ENCODE measurements at places on chromosomes 3 and 15.

DNA sequence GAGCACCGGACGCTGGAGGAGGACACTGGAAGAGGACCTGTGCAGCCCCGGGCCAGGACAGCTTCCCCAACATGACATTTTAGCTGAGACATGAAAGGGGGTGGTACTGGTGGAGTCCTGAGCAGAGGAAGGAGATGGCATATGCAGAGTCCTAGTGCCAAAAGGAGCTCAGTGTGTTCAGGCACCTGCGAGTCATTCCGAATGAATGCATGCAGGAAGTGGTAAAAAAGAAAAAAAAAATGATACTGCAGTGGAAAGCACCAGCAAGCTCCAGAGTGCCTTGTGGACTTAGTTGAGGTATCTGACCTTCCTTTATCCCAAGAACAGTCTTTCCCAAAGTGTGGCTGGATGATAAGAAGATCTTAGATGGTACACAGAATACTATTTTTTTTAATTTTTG, 6.6 kb upstream of the ZNF148 start:
- DNase-seq: no peak

GRCh38 chr15:101004500-101004899, 85.3 kb downstream of the LRRK1 start:
- DNase-seq: peak; percentile 22

GRCh38 chr15:27797765-27798164, 301.4 kb downstream of the OCA2 start:
- DNase-seq: no peak

GRCh38 chr3:58065700-58066167, 57.5 kb downstream of the FLNB start:
- DNase-seq: peak; percentile 73

GRCh38 chr3:177150218-177150916, 46.9 kb downstream of the TBL1XR1 start:
- no peak for DNase-seq

DNA sequence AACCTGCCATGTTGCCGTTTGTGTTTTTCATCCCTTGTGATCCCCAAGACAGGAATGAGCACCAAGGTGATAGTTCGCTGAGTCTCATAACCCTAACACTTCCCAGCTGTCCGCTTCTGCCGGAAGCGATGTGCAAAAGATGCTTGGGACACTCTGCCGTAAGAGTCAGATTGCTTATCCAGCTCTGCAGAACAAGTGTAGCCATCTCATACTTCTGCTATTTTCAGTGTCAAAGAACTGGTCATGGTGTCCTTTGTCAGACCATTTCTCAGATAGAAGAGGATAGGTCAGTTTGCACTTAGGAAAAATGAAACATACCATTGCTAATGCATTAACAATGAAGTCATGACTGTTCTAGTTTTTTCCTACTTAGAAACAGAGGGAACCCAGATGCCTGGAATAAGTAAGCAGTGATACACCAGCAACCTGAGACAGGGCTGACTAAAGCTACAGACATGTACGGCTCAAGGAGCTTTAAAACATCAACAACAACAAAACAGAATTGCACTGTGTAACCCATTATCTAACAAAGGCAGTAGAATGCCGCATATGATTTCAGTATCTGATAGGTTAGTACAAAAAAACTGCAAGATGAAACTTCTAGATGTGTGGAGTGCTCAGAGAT, 134.0 kb upstream of the IL12A start:
- no peak for DNase-seq

GRCh38 chr3:45311327-45311726, 77.0 kb upstream of the LARS2 start:
- peak; percentile 59 for DNase-seq

DNA sequence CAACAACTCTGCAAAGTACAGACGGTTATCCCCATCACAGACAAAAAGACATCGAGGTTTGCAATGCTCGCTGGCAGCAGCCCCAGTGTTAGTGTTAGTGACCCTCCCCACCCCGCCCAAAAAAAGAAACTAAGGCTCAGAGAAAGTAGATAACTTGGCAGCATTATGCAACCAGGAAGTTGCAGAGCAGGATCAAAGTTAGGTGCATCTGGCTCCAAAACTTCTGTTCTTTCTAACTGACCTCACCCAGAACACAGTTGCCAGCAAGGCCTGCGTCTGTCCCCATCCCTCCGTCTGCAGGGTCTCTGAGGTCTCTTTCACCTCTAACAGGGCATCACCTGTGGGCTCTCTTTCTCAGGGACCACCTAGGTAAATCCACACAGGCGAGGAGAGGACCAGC, 51.5 kb downstream of the BDH1 start:
- DNase-seq: no peak

GRCh38 chr3:71989165-71989564, 204.2 kb upstream of the PROK2 start:
- DNase-seq: no peak

GRCh38 chr3:159824333-159824732, 164.3 kb upstream of the IL12A start:
- DNase-seq: no peak

- DNase-seq: no peak
Observed at GRCh38 chr15:33136353-33136752, 58.2 kb downstream of the FMN1 start.

- no peak for DNase-seq
Observed at GRCh38 chr3:114417265-114417664, 123.4 kb downstream of the TIGIT start.

DNA sequence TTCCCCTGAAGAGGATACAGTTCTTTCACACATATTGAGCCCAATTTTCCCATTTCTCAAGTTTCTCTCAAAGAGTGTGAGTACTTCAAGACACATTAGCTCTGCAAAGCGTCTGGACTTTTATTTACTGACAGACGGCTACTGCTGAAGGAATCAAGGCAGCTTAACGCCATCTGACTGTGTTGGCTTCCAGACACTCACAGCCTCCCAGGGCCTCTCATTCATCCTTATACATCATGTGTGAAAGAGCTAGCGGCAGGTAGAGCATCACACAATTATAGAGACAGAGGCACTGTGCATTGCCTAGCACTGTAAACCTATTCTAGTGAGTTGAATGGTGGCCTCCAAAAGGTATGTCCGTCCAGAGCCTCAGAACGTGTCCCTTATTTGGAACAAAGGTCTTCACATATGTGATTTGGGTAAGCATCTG, 284.1 kb upstream of the STT3B start:
- no peak for DNase-seq

DNA sequence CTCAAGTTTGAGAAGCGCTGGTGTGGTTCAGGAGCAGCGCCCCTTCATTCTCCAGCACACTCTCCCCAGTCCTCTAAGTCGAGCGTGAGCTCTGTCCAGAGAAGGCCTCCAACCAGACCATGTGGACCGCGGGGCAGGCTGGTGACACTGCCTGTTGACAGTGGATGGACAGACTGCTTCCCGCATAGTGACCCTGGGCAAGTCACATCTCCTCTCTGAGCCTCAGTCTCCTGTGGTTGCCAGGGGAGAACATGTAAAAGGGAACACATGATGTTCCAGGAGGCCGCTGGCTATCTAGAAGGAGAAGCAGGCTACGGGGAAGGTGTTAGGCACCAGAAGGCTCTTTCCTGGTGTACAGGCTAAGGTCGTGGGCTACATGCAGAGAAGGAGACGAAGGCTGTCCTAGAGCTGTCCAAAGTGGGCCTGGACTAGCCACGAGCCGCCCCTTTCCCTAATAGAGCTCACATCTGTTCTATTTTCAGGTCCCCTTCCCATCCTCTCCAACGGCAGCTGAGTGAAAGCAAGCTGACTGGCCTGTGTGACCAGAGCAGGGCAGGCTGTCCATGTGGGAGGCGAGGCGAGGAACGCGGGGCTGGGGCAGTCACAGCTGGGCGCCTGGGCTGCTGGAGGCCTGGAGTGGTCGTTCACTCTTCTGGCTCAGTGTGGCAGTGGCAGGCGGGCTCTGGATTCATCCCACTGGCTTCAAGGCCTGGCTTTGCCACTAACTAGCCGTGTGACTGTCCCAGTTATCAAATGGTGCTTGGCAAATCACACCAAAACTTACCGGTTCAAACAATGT, 11.1 kb downstream of the ISG20 start:
- DNase-seq: no peak

- DNase-seq: peak; percentile 72
Observed at GRCh38 chr3:48997714-48998637, 7.9 kb downstream of the P4HTM start.

GRCh38 chr15:31108836-31109235, 7.3 kb upstream of the TRPM1 start:
- DNase-seq: no peak

DNA sequence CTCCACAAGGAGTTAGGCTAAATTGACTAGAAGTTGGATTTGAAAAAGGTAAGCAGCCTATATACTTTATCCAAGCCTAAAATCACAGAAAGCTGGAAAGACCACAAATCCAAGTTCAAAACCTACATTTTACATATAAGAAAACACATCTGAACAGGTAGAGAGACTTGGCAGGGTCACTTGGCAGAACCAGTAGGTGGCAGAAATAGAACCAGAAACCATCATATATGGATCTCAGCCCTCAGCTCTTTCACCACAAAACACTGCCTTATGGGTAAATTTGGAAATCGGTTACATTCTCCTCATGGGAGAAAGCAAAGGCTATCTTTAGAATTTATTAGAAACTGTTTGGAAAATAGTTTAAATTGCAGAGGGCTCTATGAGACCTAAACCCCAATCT, 44.2 kb downstream of the MKRN2 start:
- DNase-seq: no peak

DNA sequence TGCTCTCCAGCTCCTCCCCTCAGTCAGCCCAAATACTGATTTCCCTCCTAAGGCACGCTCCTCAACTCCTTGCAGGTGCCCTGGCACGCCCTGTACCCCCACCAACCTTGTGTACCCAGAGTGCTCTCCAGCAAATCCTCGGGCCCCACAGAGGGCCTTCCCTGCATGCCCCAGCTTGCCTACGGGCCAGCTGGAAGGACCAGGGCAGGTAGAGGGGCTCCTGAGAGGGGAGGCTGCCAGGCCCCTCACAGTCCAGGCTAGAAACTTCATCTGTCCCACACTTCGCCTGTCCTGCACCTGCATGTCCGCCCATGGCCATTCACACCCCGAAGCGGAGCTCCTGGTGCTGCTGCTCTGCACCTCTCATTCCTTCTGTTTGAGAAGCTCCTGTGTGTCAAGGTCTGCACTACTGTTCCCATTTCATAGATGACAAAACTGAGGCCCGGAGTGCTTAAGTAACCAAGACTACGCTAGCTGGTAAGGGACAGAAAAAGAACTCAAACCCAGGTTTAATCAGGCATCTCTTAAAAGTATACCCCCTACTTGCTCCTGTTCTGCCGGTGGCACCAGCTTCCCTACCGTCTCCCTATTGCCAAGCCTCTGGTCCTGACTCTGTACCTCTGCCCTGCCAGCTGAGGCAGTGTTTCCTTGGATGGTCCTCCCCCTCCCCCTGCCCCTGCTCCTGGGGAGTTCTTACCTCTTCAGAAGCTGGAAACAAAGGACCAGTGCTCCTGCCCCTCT, 35.6 kb downstream of the ZXDC start:
- peak; percentile 26 for DNase-seq

- no peak for DNase-seq
Observed at GRCh38 chr15:76313731-76314130, 2.5 kb upstream of the ETFA start.

- no peak for DNase-seq
Observed at GRCh38 chr3:101255441-101255840, 64.9 kb downstream of the IMPG2 start.

GRCh38 chr3:197511853-197512635, 43.7 kb downstream of the BDH1 start:
- peak; percentile 78 for DNase-seq

DNA sequence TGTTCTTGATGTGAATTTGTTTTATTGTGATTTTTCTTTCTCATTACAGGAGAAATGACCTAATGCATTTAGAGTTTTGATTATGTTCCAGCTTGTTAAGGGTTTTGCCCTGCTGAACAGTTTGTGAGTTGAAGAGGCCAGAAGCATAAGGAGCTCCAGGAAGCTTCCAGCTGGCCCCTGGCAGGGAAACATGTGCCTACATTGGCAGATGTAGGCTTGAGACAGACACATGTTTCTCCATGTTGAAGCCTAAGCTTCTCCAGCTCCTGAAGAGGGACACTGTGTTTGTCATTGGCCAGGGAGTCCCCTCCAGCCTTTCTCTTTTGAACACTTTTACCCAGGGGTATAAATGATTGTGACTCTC, 88.4 kb downstream of the ASB7 start:
- no peak for DNase-seq

- no peak for DNase-seq
Observed at GRCh38 chr3:24523215-24523614, 28.6 kb upstream of the THRB start.

DNA sequence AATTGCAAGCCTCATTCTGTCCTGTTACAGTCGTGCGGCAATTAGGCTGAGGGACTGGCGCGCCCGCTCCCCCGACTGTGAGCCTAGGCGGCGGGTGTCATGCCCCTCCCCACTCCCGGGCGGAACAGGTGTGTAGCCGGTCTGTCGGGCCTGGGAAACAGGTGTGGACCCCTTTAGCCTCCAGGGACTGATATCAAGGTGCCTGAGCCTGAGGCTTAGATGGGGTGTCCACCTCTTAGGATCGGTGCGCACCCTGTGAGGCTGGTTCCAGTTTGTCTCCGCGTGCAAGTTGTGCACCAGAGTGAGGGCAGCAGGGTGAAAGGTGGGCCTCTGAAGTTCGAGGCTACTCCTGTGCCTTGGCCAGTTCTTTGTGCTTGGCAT, 686 bp downstream of the VPS8 start:
- peak; percentile 65 for DNase-seq

- DNase-seq: no peak
Observed at GRCh38 chr15:71060983-71061382, 54.3 kb upstream of the THSD4 start.

DNA sequence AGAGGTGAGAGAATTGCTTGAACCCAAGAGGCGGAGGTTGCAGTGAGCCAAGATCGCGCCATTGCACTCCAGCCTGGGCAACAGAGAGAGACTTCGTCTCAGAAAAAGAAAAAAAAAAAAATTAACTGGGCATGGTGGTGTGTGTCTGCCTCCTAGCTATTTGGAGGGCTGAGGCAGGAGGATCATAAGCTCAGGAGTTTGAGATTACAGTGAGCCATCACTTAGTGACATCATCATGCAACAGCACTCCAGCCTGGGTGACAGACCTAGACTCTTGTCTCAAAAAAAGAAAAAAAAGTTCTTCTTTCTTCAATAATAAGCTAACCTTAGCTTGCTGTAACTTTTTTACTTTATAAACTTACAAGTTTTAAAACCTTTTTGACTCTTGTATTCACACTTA, 99.8 kb downstream of the SLMAP start:
- no peak for DNase-seq

DNA sequence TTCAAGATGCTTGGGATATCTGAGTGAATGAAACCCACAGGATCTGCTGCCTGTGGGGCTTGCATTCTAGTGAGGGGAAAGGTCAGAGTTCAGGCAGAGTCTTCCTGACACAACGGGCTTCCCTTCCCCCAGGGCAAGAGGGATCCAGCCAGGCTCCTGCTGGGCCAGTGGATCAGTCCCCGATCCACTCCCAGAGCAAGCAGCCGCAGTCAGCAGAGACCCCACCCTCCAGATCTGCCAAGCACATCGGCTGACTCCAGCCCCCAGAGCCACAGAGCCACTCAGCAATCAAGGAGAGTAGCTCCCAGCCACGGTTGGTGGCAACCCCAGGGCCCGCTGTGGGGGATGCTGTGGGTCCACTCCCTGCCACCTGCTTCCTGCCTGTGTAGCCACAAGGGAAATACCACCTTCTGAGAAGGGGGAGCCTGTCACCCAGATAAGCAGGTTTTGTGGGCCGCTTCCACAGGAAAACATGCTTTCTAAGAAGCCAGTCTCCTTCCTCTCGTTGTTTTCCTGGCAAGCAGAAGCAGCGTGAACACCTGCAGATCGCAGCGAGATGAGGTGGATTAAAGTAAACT, 44.9 kb downstream of the CPN2 start:
- DNase-seq: peak; percentile 74

Data from endodermal cell (in vitro differentiated cells).